ENCODE measurements at places on chromosomes 1 and 21. TPM values are rescaled to one million over a fixed set of nuclear protein-coding genes. Genes with fewer than 3 reads are reported as not detected.

DNA sequence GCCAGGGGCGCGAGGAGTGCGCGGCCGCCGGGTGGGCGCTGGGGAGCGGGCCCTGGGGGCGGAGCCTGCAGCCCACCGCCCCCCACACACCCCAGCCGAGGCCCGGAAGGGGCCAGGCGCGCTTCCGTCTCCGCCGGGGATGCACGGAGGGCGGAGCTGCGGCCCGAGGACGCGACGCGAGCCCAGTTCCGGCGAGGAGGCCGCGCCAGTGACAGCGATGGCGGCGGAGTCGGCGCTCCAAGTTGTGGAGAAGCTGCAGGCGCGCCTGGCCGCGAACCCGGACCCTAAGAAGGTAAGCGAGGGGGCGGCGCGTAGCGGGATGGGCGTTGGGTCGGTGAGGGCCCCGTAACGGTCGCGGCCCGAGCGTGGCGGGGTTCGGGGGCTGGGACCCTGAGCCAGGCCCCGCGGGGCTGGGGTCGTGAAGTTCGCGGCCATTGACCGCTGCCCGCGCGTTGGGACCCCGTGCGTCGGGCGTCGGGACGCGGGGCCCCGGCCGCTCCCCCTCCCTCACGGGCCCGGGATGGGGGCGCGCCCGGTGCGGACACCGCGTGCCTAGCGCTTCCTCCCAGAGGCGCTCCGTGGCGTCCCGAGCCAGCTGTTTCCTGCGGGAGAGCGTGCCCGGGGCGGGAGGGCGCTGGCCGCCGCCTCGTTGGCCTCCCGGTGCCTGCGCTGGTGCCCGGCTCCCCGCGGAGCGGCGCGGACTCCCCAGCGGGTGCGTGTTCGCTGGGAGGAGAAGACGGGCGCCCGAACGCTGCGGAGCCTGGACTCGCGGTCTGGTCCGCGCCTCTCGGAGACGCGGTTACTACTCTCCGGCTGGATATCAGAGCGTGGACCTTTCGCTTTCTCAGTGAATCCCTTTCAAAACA lies at the start of gene ELOA:
ELOA (plus strand) TSS at position 185 of the 866 bp plus-strand sequence; CDS start at position 218, 33 bp downstream.
- H3K4me3 ChIP-seq = peak within 1 kb of the TSS; percentile 69
- H3K27ac ChIP-seq = peak within 1 kb of the TSS; percentile 42
- DNase-seq = peak; percentile 28
- H3K36me3 ChIP-seq = peaks cover 4% of the 10 kb centered on the region
- H3K4me1 ChIP-seq = peaks cover 30% of the 10 kb centered on the region
- no peaks in the 10 kb centered on the region for H3K27me3 ChIP-seq

DNA sequence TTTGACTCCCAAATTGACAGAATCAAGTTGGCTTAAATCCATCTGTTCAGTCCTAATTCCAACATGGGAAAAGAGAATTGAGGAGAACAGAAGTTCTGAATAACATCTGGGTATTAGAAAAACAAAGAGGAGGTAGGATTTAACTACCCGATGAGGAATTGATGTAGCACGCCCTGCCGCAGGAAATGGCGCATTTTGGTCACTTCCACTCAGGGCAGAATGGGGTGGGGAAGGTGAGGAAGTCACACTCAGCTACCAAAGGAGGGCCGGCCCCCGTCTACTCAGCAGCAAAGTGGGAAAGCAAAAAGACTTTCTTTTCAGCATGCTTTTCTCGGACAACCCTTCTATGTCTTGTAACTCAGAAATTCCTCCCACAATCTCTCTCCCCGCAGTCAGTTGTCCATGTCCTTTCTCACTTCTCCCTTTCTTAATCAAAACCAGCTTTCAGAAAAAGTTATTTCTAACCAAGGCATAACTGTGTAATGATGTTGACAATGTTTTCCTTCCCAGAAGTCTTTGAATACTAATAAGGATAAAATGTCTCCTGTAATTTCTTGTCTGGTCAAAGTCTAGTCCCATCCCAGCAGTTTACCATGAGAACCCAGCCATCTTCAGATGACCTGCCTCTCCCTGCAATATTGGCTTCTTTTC lies 60.5 kb upstream of the SIPA1L2 start:
- H3K27ac ChIP-seq = no peak overlapping the region
- no peak for DNase-seq
- H3K4me1 ChIP-seq = no peaks in the 10 kb centered on the region
- H3K4me3 ChIP-seq = no peak overlapping the region

- H3K4me3 ChIP-seq = no peak overlapping the region
- H3K27ac ChIP-seq = no peak overlapping the region
- DNase-seq = no peak
- no peaks in the 10 kb centered on the region for H3K4me1 ChIP-seq
- H3K36me3 ChIP-seq = no peaks in the 10 kb centered on the region
Measured at GRCh38 chr1:2283991-2284895, 56.1 kb downstream of the SKI start.

The PDE9A gene
- 0.22 TPM for polyA plus RNA-seq

The OR1C1 gene
- not detected for polyA plus RNA-seq

The CR1L gene
- polyA plus RNA-seq = not detected

The RASSF5 gene
- 2.4 TPM for polyA plus RNA-seq

The ZNF697 gene
- polyA plus RNA-seq = 3.3 TPM

All from keratinocyte (primary cell).